Fibroblast of skin of right biceps (primary cell): ENCODE measurements at places on chromosomes 11 and 22.
A peak's percentile ranks its signal among the peaks of the same experiment; 100 is the strongest.

DNA sequence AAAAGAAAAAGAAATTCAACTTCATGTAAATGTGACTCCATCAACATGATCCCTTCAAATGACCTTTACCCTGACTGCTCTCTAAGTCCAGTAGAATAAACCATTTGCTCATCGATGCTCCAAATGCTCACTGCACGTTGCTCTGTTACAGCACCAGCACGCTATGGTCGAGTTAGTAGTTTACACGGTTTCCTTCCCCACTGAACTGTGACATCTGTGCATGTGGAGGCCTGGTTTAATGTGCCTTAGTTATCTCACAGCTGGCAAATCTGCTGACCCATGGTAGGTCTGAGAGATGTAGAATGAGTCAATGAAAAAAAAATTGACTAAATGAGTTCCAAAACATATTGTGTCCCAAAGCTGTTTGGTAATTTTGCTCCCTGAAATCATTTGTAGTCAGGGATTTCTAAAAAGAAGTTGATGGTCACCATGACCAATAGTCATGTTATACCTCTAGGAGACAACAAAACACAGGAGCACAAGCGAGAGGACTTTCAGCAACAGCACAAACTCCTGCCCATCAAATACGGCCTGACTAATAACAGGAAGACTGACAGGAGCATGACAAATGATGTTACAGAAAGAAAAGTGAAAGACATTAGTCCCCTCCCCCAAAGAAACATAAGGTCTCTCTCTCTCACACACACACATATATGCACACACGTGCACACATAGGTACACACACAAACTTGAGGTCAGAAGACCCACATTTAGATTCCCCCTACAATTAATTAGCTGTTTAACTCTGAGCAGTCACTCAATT is 624.5 kb downstream of the OPCML start:
- no peak for DNase-seq

- DNase-seq, result no peak
Observed at GRCh38 chr11:80362563-80363340, 921.9 kb upstream of the TENM4 start.

DNA sequence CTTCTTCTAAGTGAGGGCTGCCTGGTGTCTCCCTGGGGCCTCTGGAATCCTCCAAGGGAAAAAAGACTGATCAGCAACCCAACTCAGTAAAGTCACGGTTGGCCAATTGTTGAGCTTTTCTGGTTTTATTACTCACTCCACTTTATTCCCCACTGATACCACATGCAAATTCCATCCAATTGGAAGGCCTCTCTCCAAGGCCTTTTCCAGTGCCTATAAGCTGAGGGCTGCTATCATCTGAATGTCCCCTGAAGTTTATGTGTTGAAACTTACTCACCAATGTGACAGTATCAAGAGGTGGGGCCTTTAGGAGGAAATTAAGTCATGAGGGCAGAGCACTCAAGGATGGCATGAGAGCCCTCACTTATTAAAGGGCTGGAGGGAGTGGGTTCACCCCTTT is 463.3 kb downstream of the BUD13 start:
- peak; percentile 9 for DNase-seq

GRCh38 chr11:71489311-71490043 is 36.5 kb downstream of the NADSYN1 start:
- peak; percentile 23 for DNase-seq

- no peak for DNase-seq
Observed at GRCh38 chr11:17328871-17329494, 22.6 kb upstream of the NCR3LG1 start.

DNA sequence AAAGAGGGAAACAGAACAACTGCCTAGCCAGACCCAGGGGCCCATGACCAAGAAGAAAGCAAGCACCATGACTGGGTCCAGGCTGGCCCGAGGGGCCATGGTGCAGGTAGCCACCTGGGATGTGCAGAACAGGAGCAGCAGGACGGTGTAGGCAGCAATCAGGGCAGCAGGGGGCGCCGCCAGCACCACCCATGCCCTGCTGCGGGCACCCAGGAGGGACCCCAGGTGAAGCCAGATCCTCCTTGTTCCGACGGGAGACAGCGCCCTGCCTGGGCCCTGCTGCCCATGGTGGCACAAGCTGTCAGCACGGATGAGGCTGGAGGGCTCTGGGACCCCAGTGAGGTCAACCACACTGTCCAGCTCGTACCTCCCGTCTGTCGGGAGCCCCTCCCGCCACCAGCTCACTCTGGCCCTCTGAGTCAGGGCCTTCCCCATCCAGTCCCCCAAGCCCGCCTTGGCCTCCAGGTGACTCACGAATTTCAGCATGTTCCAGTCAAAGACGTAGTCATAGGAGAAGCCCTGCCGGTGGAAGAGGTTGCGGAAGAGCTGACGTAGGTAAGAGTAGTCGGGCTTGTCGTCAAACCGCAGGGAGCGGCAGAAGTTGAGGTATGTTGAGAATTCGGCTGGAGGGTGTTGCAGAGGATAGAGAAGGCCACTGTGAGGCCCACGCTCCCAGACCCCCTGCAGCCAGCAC is 18.8 kb downstream of the CSNK1E start:
- peak; percentile 85 for DNase-seq

- DNase-seq, result no peak
Observed at GRCh38 chr11:128728767-128729587, 35.1 kb downstream of the FLI1 start.

DNA sequence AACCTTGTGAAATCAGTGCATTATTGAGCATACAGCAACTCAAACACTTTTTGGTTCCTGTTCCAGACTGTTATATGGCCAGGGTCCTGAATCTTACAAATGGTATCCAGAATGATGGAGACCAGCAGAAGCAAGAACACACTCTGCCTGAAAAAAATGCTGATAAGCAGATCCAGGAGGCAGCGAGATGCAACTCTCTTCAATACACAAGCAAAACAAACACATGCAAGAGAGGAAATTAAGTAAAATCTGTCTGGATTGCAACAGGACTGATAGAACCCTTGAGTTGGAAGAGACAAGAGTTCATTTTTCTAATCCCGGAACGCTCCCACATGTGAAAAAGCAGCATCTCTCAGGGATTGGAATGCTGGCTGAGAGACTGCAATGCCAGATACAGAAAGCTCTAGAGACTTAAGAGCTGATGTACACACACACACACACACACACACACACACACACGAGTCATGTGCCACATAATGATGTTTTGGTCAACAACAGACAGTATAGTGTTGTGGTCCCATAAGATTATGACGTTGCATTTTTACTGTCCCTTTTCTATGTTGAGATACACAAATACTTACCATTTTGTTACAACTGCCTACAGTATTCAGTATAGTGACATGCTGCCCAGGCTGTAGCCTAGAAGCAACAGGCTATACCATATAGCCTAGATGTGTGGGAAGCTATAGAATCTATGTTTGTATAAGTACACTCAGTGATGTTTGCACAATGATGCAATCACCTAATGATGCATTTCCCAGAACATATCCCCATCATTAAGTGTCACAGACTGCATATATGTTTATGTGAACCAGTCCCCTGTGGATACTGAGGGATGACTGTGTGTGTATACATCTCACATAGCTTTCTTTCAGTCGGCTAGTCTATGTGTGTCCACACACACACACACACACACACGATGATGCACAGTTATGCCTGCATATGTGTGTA is 406.6 kb downstream of the LARGE1 start:
- DNase-seq, result peak; percentile 74
